SW 1271 (cell line): ENCODE measurements at places on chromosomes 7 and 10.

DNA sequence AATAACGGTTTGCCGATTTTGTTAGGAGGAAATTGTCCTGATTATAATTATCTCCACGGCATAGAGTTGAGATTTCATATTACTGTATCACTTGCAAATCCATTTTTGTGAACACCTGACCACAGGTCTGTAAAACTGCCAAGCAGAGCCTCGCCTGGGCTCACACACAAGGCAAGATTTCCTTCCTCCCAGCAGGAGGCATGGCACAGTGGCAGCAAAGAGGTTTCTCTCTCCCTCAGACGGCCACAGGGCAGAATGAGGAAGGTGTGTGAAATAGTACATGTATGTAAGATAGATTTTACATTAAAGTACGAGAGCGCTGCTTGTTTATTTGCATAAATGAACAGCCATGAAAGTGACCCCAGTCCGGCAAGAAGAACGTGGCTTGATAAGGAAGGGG, 130.1 kb downstream of the CELF2 start:
- no peak for DNase-seq

DNA sequence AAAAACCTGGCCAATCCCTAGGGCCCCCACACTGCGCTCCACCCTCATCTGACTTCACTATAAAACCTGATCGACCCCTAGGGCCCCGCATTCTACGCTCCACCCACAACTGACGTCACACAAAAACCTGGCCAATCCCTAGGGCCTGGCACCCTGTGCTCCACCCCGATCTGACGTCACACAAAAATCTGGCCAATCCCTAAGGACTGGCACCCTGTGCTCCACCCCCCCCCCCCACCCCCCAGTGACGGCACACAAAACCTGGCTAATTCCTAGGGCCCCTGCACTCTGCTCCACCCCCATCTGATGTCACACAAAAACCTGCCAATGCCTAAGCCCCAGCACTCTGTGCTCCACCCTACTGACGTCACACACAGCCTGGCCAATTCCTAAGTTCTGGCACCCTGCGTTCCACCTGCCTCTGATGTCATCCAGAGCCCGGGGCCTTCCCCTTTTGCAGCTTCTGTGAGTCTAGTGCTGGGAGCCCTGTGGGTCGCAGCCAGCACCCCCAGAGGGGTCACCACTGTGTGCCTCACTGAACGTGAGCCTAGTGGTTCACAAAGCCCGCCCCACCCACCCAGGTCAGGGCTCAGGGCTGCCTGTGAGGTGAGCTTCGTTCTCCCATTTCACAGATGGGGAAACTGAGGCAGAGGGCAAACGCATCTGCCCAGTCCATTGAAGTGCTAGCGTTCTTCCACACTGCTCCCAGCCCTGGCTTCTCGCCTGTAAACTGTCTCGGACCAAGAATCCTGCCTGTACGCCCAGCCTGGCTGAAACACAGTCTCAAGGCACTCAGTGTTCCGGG, 40.6 kb downstream of the MICALL2 start:
- DNase-seq = no peak

DNA sequence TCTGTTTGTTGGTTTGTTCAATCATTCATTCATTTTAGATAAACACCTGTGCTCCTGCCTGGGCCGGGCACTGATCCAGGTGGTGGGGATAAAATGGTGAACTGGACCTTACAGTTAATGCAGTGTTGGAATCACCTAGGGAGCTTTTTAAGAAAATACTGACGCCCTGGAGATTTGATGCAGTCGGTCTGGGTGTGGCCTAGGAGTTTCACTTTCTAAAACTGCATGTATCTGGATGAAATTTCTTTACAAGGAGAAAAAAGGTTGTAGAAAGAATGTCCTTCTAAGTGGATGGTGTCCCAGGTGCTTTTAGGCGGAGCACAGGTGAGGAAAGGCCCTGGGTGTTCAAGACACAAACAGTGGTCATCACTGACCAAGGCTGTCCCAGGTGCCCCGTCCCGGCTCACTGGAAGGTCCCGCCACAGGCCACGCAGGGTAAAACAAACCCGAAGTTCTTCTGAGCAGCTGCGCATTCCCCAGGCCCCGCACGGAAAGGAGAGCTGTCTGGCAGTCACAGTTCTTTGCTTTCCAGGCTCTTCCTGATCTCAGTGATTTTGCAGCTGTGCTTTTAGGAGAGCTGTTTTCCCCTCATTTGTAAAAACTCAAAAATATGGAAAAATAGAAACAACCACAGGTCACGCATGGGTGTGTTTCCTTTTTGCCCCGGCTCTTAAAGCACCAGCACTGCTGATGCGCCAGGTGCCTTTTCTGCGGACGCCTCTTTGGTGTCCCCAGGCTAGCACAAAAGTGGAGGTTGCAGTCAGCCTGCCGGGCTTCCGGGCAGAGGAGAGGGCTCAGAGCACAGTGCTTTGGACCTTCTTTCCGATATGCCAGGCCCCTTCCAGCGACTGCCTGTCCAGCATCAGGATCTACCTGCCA, 161.9 kb downstream of the GRK5 start:
- no peak for DNase-seq

DNA sequence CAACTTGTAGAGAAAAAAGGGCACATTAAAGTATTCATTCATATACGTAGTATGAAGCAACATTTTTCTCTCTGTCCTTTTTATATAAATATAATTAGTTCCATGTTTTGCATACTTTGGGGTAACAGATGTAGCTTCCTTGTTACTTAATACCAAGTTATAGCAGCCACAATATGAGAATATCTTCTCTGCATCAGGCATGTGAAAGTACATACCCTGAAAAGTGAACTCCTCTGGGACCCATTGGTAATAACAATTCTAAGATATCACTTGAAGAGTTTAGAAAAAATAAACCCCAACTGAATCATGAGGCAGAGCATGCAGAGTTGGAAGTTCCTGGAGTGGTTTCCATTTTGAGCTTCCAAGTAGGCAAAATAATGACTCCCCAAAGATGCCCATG, 2.4 kb upstream of the CRPPA start:
- no peak for DNase-seq

DNA sequence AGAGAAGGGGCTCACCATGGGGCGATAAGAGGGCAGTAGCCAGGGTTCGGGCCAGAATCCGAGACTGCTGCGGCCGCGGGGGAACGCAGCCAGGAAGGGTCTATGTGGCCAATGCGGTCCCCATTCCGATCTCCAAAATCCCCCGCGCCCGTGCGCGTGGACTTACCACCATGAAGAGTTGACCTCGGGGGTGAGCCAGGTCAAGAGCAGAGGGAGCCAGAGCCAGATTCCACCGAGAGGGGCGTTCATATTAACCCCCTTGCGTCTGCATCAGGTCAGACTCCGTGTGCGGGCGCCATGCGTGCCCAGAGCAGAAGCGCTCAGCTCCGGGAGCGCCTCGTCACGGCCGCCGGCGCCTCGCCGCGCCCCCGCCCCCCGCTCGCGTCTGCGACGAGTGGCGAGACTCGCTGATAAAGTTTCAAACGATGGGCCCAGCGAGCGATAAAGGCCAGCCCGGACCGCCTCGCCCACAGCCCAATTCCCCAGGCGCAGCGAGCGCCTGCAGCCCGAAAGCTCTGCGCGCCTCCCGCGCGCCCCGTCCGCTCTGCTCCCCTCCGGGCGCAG, at the start of gene WNT2:
TSS of gene WNT2 (minus strand) at position 318 of the 564 bp plus-strand sequence. CDS start at position 249, 69 bp downstream.
- no peak for DNase-seq

DNA sequence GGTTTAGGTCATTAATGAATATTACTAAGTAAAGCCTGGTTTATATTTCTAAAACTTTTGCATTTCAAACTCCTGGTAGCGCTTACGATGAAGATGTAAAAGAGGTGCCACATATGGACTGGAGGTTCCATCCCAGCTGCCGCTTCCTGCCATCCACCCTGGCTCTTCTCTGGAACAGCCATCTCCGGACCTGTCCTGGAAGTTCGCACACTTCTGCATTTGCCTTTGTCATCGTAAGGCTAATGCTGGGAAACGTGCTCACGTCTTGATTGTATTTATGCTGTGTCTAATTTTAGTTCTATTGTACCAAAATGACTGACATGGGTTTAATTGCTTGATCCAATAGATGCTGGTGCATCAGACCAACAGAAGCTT, 103.1 kb downstream of the HIPK2 start:
- DNase-seq = no peak

GRCh38 chr10:49111320-49111698, 4.0 kb downstream of the VSTM4 start:
- DNase-seq = no peak

GRCh38 chr10:2836921-2837662, 230.3 kb upstream of the PFKP start:
- DNase-seq = no peak

GRCh38 chr10:71338728-71339495, 19.9 kb downstream of the SLC29A3 start:
- no peak for DNase-seq
